Fibroblast of lung (primary cell): ENCODE measurements at places on chromosomes 12 and 14.

DNA sequence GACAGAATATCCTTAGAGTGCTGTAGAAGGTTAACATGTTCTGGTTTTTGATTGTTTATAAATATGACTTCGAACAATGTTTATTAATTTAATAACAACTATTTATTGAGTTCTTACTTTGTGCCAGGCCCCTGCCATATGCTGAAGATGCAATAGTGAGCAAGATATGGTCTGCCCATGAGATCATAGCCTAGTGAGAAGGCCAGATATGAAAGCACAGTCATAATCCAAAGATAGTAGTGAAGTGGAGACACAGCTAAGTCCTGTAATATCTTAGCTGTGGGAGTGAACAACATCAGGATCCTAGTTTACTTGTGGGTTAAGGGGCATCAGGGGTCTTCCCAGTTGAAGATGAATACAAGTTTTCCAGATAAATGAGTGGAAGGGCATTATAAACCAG lies 189.4 kb upstream of the FBXO33 start:
- DNase-seq, result no peak

DNA sequence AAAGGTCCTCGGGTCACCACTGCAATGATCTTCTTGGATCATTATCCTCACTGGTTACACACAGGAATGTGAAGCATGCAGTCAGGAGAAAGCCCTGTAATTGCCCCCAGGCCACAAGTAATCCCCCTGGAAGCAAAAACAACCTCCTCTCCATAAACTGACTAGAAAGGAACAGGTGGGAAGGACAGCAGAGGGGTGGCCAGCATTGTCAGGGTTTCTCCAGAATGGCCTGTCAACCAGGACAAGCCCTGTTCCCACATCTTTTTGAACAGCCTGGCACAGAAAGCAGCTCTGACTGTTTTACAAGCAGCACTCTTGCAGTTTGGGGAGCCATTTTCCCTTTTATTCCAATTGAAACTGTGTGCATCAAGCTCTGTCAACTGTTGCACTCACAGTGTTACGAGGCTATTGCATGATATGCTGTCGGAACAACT lies 36.1 kb downstream of the TMCC3 start:
- DNase-seq, result peak; percentile 11

- DNase-seq, result no peak
These were observed 20.9 kb downstream of the SYNE3 start for GRCh38 chr14:95495538-95496025.

DNA sequence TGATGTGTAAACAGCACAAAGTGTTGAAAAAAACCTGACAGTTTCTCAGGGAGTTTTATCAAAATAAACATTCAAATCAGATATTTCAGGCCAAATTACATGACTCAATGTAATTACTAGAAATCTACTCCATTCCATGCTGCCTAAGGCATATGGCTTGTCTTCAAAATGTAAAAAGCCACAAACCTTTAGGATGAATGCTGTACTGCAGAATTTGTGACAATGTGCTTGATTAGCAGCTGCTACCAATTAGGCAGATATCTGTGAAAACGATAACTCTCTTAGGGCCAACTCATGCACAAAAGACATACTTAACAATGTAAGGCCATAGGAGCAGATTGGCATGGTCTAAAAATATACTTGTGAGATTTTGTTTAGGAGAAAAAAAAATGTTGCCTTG lies 267.0 kb downstream of the DACT1 start:
- DNase-seq, result peak; percentile 63

DNA sequence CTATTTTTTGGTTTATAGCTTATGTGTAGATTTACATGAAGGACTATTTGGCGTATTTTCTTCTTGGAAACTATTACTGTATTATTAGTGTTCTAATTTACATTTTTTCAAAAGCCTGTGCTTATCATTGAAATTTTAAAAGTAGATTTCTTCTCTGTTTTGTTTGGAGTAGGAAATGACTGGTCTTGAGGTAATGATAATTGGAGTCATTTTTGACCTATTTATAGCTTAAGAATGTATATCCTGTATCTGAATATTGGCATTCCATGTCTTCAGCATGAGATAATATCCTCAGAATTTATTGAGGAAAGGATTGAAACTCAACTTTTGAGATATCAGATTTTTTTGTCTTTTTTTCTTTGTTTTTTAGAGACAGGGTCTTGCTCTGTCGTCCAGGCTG lies 193.4 kb downstream of the ERC1 start:
- peak; percentile 51 for DNase-seq
